ENCODE measurements at places on chromosomes 13 and 19.

- no peak for DNase-seq
These were observed 8.1 kb downstream of the ZNF460 start for GRCh38 chr19:57288373-57288772.

- no peak for DNase-seq
These were observed 2868.3 kb upstream of the PCDH20 start for GRCh38 chr13:64283926-64284325.

DNA sequence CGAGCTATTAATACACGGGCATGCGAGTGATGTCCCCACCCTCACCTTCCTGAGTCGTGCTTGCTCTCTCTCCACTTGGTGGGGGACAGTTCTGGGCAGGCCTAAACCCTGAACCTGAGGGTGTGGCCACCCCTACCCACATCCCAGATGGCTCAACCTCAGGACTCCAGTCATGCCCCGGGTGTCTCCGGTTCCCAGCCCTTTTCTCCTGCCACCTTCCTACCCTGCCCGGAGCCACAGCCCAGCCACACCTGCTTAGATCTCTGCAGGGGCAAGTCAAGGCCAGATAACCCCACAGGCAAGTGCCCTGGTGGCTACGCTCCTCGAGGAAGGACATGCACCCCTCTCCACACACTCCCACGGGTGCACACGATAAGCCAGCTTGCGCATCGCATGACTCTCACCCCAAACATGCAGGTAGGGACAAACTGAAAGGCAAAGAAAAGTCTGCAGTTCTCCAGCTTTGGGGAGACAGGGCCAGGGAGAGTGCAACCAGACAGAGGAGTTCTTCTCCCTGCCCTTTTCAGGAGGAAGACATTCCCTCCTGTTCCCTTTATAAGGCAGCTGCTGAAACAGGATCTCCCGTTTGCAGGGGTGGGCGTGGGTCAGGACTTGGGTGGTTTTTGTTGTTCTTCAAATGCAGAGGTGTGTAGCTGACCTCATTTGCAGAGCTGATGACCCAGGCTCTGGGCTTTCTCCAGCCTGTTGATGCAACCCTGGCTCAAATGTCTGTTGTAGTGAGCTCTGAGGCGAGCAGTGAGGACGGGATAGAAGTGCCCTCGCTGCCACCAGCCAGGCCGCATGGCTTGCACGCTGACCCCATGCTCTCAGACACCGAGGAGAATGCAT lies 88.6 kb downstream of the DPF1 start:
- no peak for DNase-seq

GRCh38 chr13:91184244-91184926 lies 163.1 kb upstream of the MIR17HG start:
- peak; percentile 24 for DNase-seq

GRCh38 chr13:59178344-59178743 lies 985.4 kb downstream of the DIAPH3 start:
- DNase-seq, result no peak

GRCh38 chr13:23147827-23148226 lies 33.0 kb upstream of the SGCG start:
- DNase-seq, result no peak

- DNase-seq, result peak; percentile 85
These were observed 8.7 kb upstream of the INSL3 start for GRCh38 chr19:17829855-17830566.

- no peak for DNase-seq
These were observed 4.6 kb upstream of the EPS8L1 start for GRCh38 chr19:55071129-55071502.

DNA sequence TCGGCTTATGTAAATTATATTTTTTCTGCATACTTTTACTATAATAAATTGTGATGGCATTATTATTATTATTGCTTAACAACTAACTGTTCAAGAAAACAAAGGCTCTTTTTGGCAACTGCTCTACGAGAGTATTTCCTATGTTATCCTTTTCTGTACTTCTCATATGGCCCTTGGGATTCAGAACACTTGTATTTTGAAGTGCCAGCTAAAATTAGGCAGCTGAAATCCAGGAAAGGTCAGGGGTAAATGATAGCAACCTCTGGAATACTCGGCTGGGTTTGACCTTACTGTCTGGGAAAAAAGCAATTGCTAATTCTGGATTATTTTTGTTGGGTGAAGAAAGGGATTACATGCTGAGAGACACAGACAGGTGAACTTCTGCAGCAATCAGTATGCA lies 23.9 kb downstream of the EDNRB start:
- no peak for DNase-seq

DNA sequence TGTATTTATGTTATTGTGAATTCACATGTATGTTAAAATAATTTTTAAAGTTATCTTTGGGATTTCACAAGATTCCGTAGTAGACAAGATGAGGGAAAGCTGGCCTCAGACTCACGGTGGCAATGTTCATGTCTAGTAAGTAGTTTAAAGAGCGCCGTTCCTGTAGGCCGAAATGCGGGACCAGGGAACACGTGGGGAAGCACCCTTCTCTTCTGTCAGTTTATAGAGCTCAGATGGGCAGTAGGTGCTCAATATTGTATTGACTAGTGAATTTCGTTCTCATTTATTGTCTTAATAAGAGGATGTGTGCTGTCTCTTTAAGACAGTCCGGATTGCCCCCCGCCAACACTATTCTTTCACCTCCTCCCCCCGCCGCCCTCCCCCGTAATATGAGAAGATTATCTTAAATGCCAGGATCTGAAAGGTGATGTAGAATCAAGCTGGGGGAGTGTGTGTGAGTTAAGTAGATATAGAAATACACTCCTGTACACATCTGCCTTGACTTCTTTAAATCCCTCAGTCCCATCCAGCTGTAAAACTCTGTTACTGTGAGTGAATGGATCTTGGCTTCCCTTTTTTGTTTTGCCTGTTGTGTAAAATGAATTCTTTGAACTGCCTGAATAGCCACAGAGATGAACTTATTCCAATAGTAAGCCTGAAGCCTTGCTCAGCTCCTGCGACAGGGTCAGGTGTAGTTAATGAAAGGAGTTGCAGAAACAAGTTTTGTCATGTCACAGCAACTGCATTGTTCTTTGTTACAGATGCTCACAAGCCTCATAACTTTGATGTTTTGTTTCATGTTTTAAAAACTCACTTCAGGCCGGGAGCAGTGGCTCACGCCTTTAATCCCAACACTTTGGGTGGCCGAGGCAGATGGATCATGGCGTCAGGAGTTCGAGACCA lies 1.3 kb downstream of the LAMP1 start:
- DNase-seq, result no peak

DNA sequence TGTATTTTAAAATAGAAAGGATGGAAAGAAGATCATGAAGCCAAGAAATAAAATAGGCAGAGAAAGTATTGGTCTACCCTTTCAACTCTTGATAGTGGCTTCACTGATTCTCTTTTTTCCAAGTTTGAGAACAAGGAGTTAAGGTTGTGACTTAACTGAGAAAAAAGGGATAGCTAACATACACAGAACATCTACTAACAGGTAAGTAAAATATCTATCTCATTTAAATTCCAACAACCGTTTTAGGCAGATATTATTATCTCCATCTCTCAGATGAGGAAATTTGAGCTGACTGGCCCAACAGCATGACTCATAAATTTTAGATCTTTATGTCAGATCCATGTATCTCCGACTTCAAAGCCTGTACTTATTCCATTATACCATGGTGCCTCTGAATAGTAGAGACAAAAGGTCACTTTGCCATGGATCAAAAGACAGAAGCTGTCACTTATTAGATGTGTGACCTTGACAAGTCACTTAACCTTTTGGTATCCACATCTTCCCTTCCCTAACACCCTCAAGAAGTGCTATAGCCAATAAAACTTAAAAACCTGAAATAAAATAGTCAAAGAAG lies 152.1 kb downstream of the DACH1 start:
- no peak for DNase-seq

DNA sequence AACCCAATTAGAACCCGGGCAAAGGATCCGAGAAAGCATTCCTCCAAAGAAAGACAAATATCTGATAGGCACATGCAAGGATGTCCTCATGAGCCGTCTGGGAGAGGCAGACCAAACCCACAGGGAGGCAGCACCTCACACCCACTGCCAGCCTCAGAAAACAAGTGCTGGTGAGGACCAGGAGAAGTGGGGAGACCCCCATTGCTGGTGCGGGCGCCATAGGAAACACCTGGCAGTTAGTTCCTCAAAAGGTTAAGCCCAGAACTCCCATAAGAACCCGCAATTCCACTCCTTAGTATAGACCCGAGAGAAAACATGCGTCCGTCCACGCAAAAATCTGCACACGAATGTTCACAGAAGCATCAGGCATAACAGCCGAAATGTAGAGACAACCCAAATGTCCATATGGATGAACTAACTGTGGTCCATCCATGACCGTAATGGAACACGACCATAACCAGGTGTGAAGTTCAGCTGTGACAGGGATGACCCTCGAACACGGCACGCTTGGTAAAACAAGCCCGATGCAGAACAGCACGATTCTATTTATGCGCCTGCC lies 7.9 kb downstream of the ZNF787 start:
- DNase-seq, result no peak

DNA sequence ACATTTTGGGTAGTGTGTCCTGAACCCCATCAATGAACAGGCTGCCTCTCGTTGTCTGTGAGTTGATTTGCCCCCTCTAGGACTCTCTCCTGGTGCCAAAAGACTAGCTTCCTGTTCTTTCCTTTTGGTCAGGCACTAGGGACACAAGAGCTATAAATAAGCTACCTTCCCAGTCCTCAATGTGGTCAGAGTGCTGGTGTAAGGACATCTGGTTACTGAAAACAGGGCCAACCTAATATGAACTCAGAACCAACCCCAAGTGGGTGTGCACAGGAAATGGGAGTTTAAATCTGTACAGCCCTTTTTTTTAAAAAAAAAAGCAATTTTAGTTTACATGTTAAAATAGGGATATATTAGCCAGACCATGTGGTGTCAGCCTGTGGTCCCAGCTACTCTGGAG lies 129.2 kb downstream of the ZIC5 start:
- no peak for DNase-seq

GRCh38 chr19:8531470-8531869 lies 17.5 kb upstream of the ZNF414 start:
- no peak for DNase-seq

DNA sequence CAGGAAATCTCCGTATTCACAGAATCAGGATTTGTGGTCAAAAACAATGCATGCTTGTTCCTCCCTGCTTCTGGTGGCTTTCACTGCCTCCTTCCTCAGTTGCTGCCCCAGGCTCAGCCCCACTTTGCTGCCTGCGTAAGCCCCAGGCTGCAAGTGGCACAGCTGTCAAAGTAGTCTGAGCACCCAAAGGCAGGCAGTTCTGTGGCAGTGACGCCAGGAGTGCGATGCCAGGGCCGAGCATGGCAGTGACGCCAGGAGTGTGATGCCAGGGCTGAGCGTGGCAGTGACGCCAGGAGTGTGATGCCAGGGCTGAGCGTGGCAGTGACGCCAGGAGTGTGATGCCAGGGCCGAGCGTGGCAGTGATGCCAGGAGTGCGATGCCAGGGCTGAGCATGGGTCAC lies 77.3 kb upstream of the GPR183 start:
- no peak for DNase-seq

GRCh38 chr13:99040536-99041131 lies 62.8 kb upstream of the DOCK9 start:
- DNase-seq, result no peak

GRCh38 chr19:58261968-58262921 lies 16.5 kb upstream of the ZNF8 start:
- no peak for DNase-seq

- no peak for DNase-seq
These were observed 20.2 kb downstream of the HIPK4 start for GRCh38 chr19:40369797-40370196.

DNA sequence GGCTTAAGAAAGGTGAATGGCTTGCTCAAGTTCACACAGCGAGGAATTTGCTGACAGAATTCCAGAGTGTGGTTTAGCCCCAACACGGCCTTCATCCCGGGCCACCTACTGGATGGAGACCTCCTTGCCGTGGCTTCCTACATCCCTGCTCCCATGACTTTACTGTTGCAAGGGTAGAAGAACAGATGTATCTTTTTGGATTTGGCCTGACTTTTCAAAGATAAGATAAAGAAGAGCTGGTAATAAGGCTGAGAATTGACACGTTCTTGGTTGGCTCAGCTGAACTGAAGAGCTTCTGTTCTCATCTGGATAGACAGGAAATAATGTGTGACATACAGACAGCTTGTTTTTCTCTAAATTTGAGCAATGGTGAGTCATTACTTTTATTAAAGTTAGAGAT lies 113.1 kb downstream of the KLF5 start:
- DNase-seq, result no peak

DNA sequence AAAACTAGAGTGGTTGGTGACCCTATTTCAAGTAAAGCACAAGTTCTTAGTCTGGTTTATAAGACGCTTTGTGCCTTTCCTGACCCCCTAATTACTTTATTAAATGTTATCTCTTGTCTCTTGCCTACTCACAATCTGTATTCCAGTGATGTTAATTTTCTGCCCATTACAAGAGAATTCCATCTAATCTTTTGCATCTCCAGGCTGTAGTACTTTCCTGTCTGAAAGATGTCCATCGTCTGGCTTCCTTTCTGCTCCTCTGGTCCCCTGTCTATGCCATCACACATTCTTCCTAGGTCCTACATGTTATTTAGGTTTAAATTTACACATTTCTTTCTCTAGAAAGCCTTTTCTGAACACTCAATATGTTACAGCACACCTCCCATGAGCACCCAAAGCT lies 25.9 kb upstream of the OXGR1 start:
- no peak for DNase-seq

GRCh38 chr19:41299755-41300089 lies 10.2 kb upstream of the CCDC97 start:
- no peak for DNase-seq

DNA sequence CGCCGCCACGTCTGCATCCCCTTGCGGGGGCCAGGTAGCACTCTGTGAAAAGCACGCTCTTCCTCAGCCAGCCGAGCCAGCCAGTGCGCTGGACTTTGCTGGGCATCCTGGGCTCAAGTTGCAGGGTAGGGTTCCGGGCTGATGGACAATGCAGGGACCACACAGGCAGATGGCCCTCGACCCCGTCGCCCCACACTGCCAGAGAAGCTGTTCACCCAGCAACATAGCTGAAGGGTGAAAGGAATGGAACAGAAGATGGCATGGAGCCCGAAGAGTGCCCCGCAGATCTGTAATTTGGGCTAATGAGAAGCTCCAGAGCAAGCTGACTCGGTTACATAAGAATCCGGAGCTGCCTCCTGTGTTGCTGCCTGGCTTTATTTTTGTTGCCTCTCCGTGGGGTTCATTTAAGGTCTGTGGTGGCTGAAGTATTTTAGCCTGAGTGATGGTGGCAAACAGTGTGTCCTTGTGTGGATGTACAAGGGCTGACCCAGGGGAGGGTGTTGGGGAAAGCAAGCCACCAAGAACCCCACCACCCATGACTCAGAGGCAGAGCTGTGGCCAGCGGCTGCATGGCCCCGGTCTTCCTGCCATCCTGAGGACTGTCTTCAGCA lies 105.8 kb downstream of the SOX1 start:
- no peak for DNase-seq

Measured in HEK293T (cell line).